Posterior vena cava (tissue), 2 donors: ENCODE measurements at places on chromosomes 4 and X. TPM values are rescaled to one million over a fixed set of nuclear protein-coding genes. Genes with fewer than 3 reads are reported as not detected.
A peak's percentile ranks its signal among the peaks of the same experiment; 100 is the strongest.

GRCh38 chr4:182768838-182769237 lies 148.3 kb downstream of the DCTD start:
- no peak for DNase-seq

DNA sequence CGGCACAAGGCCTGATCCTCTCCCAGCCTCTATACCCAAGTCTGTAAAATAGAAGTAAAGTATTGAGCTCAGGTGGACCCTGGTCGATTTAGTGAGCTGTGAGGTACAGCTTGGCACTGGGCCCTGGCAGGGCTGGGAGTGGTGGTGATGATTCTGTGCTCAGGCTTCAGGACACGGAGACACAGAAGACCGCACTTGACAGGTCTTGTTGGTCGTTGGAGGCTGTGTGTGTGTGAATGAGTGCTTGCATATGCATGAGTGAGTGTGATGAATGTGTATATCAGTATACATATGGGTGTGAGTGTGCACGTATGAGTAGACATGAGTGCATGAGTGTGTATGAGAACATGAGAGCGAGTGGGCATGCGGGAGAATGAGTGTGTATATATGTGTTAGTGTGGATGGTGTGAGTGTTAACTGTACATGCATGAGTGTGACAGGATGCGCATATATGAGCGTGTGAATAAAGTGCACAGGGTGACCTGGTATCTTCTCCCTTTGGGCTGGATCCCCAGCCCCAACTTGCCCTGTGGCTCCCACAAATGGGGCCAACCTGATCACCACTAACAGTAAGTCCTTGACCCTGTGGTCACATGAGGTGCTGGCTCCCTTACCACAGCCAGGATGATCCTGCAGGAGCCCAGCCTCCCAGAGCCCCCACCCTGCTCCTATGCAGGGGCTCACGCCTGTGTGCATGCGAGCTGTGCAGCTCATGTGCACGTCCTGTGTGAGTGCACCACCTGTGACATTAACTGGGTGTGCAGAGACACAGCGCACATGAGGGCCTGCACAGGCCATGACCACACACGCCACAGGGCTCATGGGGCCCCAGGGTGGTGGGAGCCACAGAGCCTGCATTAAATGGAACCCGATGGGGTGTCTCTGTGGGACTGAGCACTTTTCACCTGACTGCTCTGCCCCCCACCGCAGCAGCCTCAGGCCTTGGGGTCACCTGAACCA lies 20.8 kb downstream of the SH3BP2 start:
- no peak for DNase-seq

DNA sequence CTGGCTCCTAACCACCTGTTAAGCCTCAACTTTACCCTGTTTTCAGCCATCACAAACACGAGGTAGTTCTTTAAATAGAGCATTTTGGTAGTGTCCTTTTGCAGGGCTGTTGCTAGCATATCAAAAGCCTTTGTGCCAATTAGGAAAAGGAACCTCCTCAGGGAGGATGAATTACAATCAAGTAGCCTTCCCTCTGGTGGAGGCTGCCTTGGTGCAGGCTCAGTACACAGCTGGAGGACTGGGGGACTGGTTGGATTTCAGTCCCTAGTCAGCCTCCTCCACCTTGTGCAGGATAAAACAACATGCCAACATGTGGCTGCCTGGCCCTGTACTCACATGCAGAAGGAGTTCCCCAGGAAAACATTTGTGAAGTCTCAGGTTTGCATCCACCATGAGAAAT lies 53.1 kb downstream of the RASGEF1B start:
- DNase-seq = no peak

DNA sequence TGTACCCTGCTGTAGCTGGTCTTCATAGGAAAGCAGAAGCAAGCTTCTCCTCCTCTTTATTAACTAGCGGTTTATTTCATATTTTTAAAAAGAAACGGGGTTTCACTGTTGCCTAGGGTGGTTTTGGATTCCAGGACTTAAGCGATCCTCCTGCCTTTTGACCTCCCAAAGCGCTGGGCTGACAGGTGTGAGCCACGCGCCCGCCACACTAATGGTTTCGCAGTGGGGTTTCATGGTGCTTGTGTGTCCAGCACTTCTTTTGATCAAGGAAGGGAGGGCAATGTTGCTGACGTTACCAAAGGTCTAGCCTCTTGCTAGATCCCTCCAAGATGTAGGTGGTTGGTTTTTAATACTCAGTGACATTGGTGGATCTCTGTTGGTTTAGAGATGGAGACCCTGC lies 1.4 kb downstream of the MAEA start:
- DNase-seq = no peak

- no peak for DNase-seq
Observed at GRCh38 chr4:66555301-66555700, 885.0 kb upstream of the EPHA5 start.

DNA sequence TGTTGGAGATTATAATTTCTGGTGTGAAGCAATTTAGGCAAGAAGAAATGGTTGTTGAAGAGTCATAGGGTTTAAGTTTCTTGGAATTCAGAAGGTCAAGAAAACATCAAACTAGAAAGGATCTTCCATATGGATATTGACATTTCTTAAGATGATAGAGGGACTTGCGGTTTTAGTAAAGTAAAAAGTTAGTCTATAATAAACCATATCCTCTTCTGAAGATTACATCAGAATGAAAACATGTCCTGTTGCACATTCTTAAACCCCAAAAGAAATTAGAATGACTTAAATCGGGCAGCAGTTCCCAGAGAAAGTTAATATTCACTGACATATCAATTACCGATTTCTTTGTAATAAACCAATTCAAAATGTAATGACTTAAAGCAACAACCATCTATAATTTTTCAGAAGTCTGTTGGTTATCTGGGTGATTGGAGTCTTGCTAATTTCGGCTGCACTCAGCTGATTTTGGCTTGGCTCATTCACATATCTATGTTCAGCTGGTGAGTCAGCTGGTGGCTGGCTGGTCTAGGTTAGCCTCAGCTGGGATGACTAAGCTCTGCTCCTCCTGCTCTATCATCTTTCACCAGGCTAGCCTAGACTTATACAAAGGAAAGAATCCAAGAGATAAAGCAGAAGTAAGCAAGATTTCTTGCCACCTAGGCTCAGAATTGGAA lies 24.4 kb upstream of the DYNLT3 start:
- no peak for DNase-seq

DNA sequence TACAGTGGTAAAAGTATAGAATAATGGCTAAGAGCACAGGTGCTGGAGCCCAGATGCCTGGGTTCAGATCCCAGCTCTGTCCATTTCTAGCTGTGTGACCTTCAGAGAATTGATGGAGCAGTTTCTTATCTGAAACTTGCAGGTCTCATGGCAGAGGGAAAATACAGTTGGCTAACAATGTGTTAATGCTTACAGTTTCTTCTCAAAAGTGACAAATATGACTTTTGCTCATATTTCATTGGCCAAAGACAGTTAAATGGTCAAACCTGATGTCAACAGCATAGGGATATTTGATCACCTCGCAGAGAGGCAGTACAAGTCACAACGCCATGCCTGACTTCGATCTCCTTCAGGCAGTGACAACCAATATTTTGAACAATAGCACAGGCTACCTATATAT lies 60.2 kb upstream of the LCORL start:
- no peak for DNase-seq

- no peak for DNase-seq
Observed at GRCh38 chrX:109954955-109955354, 48.0 kb upstream of the TMEM164 start.

GRCh38 chrX:154661899-154662298 lies 8.5 kb upstream of the CTAG2 start:
- no peak for DNase-seq

DNA sequence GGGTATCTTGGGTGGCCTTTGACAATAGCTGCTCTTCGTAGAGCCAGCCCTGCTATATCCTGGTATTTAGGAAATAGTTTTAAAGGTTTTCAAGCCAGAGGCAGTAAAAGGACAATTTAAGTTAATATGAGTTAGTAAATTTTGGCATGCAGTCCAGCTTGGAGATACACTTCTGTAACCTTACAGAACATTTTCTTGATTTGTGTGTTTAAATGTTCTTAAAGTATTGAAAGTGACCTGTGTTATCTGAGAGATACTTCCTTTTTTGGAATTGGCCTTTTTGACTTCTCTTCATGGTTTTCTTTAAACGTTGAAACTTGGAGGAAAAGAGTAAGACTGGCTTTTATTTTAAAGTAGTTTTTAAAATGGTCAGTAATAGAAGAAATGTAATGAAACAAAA lies 25.5 kb downstream of the PDLIM5 start:
- DNase-seq = no peak

XKRX gene
- 0.14 TPM for total RNA-seq

DNA sequence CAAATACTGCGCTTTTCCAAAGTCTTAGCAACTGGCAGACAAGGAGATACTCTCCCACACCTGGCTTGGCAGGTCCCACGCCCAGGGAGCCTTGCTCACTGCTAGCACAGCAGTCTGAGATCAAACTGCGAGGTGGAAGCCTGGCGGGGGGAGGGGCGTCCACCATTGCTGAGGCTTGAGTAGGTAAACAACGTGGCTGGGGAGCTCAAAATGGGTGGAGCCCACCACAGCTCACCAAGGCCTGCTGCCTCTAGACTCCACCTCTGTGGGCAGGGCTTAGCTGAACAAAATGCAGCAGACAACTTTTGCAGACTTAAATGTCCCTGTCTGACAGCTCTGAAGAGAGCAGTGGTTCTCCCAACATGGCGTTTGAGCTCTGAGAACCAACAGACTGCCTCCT lies 23.0 kb upstream of the NFKB1 start:
- DNase-seq = no peak

DNA sequence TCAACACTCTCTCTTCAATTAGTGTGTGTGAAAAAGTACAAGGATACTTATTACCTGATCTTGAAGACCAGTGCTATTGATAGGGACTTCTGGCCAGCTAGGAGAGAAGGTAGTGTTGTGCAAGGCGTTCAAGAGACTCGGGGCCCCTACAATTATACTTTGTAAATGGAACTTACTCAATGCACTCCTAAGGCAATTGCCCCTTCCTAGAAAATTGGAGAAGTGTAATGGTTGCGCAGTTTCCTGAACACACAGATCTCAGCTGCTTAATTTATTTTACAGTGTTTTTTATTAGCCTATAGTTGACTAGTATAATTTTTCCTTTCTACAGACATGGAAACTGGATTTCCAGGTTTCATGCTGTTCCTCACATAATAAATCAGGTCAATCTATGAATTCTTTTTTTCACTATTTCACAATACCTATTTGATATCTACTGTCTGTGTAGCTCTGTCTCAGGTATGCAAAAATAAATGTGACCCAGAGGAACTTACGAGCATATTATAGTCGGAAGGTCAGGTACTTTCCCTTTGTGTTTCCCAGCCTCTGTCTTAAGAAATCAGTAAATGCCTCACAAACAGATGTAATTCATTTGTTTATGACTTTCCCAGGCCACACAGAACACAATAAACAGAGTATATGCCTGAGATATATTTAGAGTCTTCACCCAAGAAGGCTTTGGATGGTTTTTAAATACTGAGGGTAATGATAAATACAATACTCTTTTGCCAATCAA lies 89.1 kb upstream of the TET2 start:
- no peak for DNase-seq

- no peak for DNase-seq
Observed at GRCh38 chrX:49930039-49930438, 7.6 kb downstream of the CLCN5 start.

DNA sequence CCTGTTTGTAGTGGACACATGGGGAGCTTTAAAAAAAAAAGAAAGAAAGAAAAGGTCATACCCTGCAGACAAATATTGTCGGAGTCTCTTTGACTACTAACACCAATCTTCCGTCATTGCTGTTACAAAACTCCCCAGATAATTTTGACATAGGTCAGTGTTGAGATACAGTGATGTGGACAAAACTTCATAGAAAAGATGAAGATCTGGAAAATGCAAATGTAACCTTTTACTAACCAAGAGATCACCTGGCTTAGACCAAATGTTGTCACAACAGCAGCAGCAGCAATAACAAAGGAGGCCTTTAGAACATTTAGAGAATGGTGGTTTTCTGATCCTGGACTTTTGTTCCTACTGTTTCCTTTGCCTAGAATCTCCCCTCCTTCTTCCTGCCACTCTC lies 8.1 kb upstream of the COMMD8 start:
- no peak for DNase-seq

GRCh38 chr4:164949448-164950143 lies 27.9 kb downstream of the TRIM61 start:
- no peak for DNase-seq

DNA sequence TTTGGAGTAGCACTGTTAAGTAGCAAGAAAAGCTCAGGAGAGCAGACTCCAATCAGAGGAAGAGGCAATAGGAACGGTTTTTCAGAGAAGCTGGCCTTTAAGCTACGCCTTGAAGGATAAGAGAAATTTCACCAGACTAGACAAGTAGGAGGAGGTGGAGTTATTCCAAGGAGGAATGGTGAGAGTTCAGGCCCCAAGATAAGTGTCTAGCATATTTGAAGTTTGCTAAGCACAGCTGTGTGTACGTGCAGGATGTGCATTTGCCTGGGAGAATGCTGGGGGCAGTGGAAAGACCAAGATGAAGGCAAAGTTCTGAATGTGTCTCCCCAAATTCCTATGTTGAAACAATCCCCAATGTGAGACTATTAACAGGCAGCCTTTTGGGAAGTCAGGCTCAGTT lies 91.6 kb downstream of the SOWAHB start:
- DNase-seq = no peak

DIPK2B gene
- 32.2 TPM for total RNA-seq

- no peak for DNase-seq
Observed at GRCh38 chr4:4256799-4257198, 8.8 kb upstream of the TMEM128 start.

GRCh38 chr4:134215620-134216344 lies 14.2 kb upstream of the PABPC4L start:
- no peak for DNase-seq

SYNPO2 gene
- 960 TPM for total RNA-seq

SPANXN3 gene
- not detected for total RNA-seq

GRCh38 chr4:146381263-146381872 lies 140.4 kb downstream of the SLC10A7 start:
- DNase-seq = no peak

CABS1 gene
- not detected for total RNA-seq

USP17L28 gene
- not detected for total RNA-seq

AADAT gene
- total RNA-seq = 3.5 TPM

GRCh38 chr4:176792326-176793059 lies at the start of gene VEGFC:
VEGFC (minus strand) TSS chr4:176792922; CDS start chr4:176792311, 611 bp downstream.
- DNase-seq = peak; percentile 79

DNA sequence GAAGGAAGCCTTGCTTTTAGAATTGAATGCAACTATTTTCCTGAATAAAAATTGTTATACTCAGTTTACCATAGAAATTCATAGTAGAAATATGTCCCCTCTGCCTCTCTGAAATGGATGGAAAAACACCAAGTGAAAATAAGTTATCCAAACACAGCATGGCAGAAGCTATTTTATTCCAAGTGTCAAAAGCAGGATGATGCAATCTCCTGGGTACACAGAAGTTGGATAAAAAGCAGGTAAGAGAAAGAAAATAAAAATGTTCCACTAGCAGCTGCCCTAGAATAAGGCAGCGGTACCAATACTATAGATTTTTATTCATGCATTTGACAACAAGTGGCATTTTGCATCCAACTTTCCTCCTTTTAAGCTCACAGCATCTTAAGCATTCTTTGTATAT lies 89.0 kb upstream of the TENT5D start:
- DNase-seq = no peak

HTR2C gene
- total RNA-seq = not detected

USP9X gene
- 74.4 TPM for total RNA-seq

- DNase-seq = no peak
Observed at GRCh38 chrX:12912791-12913482, 6.5 kb downstream of the TLR8 start.

GRCh38 chr4:150679765-150680343 lies 97.9 kb downstream of the MAB21L2 start:
- no peak for DNase-seq
